Renal cortical epithelial cell (primary cell): ENCODE measurements at places on chromosomes 11 and 22. TPM values are rescaled to one million over a fixed set of nuclear protein-coding genes. Genes with fewer than 3 reads are reported as not detected.

The NAALAD2 gene
- 0.10 TPM in 1 of 2 replicates, not detected in the other for total RNA-seq

The MRPL48 gene
- total RNA-seq: 17.7 and 22.1 TPM in 2 replicates

The YWHAH gene
- total RNA-seq: 138 and 224 TPM in 2 replicates

DNA sequence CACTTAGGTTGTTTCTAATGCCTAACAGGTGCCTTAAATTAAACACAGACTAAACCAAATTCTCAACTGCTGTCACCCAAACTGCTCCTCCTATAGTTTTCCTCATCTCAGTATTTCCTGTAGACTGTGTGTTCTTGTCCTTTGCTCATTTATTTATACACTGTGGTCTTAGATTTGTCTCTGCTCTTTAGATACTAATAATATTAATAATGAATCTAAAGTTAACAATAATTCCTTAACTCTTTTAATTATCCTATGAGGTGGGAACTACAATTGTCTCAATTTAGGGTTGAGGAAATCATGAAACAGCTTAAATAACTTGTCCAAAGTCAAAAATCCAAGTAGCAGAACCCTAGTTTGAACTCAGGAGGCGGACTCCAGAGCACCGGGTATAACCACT is 43.9 kb upstream of the YPEL1 start:
- no peak for DNase-seq

GRCh38 chr11:10931761-10932670 is 74.2 kb upstream of the ZBED5 start:
- peak; percentile 22 for DNase-seq

DNA sequence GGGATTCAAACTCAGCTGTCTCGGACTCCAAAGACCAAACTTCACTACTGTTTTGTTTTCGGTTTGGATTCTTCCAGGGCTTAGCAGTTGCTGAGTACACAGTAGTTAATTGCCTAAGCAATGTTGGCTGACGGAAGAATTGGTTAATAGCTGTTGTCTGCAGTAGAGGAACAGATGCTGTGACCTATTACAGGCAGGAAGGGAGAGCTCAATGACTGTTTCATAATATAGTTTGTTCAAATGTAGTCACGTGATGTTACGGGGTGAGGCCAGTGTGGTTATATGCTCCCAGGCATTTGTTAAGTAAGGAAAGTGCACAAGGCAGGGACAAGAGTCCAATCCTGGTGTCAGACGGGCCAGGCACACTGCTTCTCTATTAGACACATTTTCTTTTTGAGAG is 222.6 kb upstream of the CCDC90B start:
- DNase-seq: no peak

- no peak for DNase-seq
Measured at GRCh38 chr11:82675838-82676237, 57.8 kb downstream of the FAM181B start.

DNA sequence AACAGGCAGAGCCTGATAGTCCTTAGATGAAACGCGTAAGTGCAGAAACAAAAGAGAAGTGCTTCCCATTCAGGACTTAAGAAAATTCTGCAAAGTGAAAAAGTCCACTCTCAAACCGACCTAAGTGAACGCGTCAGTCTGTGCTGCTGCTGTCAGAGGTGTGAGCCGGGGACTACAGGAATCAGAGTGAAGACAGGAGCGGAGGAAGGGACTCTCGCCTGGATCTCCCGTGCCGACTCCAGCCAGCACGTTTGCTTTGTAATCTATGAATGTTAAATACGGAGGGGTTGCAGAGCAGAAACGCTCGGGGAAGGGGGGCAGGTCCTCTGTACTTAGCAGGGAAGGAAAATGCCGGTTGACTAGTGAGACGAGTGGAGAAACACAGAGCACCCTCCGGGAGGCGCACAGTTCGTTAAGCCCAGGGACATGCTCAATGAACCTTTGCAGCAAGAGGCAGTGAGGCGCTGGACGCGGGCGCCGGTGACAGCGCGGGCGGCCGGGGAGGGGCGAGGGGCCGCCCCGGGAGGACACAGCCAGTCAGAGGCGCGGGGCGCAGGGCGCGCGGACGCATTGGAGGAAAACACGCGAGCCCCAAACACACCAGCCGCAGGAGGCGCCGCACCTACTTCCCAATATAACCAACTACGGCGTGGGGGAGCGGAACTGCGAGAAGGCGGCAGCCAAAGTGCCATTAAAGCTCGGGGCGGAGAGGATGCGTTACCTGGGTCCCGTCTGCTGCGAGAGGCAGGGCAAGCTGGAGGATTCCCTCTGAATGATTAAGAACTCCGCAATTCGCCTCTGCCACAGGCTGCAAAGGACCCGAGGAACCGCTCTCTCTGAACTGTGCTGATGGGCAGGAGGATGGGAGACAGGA is at the start of gene CNTN5:
TSS of gene CNTN5 (plus strand) at position 598 of the 874 bp plus-strand sequence.
- peak; percentile 24 for DNase-seq

- DNase-seq: peak; percentile 19
Measured at GRCh38 chr11:72864702-72865655, 50.8 kb downstream of the ATG16L2 start.

DNA sequence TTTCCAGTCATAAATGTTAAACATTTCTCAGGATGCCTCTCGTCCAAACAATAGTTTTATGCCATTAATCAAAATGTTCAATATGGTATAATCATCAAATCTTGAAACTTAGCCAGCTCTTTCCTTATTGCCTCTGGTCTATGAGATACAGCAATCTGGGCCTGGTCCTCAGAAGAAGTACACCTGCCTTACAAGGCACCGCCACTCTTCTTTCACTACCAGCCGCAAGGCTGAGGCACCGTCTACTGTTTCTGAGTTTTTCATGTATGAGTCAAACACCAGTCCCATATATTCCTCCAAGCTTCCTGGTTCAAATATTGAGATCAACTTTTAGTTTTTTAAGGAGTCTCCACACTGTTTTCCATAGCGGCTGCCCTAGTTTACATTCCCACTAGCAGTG is 600.6 kb upstream of the FAT3 start:
- DNase-seq: no peak

GRCh38 chr11:121055076-121055475 is 31.2 kb downstream of the TBCEL start:
- DNase-seq: no peak

DNA sequence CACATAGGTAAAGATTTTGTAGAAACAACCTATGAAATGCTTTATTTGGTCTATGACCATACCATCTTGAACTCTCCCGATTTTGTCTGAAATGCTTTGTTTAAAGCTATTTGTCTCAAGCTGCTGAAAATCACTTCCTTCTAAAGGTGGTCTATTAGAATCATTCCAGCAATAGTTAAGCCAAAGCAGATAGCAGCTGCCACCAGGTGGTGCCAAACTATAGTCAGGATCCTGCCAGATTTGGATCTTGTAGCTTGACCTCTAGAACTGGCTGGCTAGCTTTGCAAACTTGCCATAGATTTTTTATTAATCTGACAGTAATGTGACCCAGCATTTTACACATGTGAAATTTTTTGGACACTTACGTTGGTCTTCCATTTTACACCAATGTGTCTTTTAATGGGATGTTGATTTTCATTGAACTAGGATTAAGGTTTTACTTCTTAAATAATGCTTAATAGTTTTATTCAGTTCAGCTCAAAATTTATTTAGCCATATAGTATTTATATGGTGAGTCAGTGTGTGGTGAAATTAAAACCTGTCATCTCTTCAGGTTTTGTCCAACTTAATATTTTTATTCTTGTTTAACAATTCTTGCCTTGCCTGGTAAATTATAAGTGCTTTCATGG is 19.7 kb downstream of the CTR9 start:
- DNase-seq: peak; percentile 42

DNA sequence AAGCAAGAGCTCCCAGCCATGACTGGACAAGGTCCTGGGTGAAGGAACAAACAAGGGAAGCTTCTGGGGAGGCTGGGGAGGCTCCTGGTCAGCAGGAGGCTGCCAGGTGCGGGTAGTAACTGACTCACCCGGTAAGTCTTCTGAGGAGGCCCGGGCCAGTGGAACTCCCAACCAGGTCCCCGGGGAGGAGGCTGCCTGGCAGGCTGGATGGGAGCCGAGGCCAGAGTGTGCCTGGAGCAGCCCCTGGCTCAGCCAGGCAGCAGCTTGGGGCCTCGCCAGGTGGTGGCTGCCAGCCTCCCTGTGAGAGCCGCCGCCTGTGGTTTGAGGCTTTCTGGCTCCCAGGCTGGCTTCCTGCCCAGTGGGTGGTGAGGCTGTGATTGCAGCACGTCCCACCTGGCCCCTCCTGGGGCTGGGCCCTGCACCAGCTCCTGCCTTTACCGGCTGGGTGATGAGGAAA is 46.2 kb downstream of the IGF2 start:
- peak; percentile 65 for DNase-seq

- DNase-seq: no peak
Measured at GRCh38 chr11:11344045-11344444, 9.0 kb downstream of the CSNK2A3 start.
